SK-MEL-5 (cell line): ENCODE measurements at places on chromosomes 16 and 17. TPM values are rescaled to one million over a fixed set of nuclear protein-coding genes. Genes with fewer than 3 reads are reported as not detected.

The GPR142 gene
- total RNA-seq = not detected in 2 replicates

The TBKBP1 gene
- total RNA-seq = 7.7 and 8.3 TPM in 2 replicates

The PPP1R27 gene
- total RNA-seq = 0.56 and 0.63 TPM in 2 replicates

The C16orf82 gene
- total RNA-seq = not detected in 2 replicates

The KRTAP2-2 gene
- not detected in 2 replicates for total RNA-seq

DNA sequence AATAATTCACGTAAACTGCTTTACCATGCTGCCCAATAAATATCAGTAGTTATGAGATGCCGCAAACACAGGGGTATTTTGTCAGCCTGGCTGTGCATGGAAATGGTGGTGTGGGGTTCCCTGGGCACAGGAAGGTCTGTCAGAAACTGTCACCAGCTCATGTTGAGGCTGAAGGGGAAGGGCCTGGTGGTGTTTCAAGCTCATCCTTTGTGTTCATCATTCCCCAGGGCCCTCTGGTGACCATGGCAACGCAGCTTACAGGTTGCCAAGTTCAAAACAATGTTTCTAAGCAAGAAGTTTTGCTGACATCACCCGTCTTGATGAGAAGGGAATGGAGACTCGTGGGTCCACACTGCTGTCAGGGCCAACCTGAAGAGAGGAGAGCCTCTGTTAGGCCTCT lies 348.9 kb upstream of the C16orf82 start:
- DNase-seq = no peak

- DNase-seq = no peak
These were observed 91.4 kb upstream of the SALL1 start for GRCh38 chr16:51242296-51242994.

- DNase-seq = no peak
These were observed 64.2 kb downstream of the FOXK2 start for GRCh38 chr17:82583720-82584234.

DNA sequence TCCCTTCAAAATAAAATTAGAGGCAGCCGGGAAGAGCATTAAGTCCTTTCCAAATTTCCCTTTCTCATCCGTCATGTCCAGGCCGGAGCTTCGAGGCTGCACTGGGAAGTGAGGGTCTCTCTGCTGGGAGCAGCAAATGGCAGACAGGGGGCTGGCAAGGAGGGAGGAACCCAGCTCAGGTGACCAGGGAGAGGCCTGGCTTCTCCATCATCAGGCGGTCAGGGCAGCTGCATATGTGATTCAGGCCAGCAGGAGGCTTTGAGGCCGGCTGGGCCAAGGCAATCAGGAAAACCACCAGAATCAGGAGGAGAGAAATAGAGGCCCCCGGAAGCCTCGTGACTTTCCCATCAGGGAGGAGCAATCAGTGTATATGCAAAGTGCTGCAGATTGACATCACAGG lies 85.0 kb upstream of the RPL38 start:
- peak; percentile 59 for DNase-seq

DNA sequence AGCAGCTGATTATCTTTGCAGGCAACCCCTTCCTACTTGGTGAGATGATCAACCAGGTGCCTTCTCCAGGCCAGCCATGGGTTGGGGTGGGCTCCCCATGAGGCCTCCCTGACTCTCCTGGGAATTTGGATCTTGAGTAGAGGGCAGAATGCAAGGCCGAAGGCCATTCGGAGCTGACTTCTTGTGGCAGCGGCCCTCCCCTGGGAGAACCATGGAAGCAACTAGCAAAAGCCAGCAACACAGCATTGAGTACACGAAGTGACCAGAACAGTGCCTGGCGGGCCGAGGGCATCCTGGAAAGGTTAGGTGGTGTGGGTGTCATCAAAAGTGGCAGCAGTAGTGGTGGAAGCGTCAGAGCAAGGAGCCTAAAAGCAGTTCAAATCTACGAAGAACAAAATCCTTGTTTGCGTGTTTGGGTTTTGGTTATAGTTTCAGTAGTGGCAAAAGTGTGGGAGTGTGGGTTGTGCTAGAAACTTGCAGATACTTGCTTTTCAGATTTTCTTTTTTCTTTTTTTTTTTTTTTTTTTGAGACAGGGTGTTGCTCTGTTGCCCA lies 2.0 kb upstream of the ALDH3A1 start:
- no peak for DNase-seq

GRCh38 chr17:17645961-17646360 lies 35.3 kb upstream of the RAI1 start:
- DNase-seq = no peak

GRCh38 chr17:73855720-73856333 lies 211.6 kb upstream of the SDK2 start:
- DNase-seq = no peak

DNA sequence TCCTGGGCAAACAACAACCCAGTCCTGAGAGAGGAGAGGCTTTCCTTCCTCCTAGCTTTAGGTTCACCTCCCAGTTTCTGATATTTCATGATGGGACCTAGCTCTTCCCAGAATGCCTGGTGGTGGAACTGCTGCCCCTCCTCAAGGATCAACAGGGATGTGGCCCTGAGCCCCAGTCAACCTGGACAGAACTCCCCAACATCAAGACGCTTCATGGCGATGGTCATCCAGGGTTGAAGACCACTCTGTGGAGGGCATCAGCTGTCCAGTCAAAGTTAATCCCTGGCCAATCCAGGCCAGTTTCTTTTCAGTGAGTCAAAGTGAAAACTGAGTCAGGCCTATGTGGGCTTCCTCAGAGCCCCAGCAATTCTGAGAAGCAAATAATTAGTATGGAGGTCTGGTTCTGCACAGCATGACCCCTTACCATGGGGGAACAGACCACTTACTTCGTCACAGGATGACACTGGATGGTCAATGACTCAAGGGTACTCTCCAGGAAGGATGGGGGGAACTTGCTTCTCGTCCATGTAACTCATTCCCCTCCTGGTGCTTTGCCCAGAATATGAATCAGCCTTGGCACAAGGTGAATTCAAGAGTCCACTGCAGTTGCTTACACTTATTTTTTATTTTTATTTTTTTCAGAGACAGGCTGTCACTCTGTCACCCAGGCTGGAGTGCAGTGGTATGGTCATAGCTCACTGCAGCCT lies 14.7 kb upstream of the XYLT2 start:
- DNase-seq = no peak

GRCh38 chr17:45098081-45098868 lies 34.0 kb downstream of the PLCD3 start:
- no peak for DNase-seq

GRCh38 chr16:19913340-19913645 lies 28.6 kb upstream of the GPRC5B start:
- no peak for DNase-seq

GRCh38 chr17:67842648-67843047 lies 17.3 kb downstream of the BPTF start:
- DNase-seq = no peak

DNA sequence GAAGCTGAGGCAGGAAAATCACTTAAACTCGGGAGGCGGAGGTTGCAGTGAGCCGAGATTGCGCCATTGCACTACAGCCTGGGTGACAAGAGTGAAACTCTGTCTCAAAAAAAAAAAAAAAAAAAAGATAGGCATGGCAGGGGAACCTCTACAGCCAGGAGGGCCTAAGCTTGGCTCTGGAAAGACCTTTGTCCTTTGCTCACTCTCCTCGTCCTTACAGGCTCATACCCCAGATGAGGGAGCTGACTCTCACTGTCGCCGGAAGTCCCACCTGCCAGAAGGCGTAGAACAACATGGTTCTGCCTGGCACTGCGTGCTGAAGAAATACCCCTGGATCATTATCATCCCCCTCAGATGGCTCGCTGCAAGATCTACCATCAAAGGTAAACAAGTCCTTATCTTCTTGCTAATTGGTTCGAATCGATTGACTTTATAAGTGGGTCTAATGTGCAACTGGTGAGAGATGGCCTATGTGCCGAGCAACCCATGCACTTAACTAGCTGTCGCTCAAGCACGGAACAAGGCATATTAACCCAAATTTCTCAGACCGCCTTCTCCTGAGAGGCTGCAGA lies 29.7 kb downstream of the RTN4RL1 start:
- DNase-seq = no peak

GRCh38 chr16:8733849-8734540 lies 59.6 kb downstream of the ABAT start:
- DNase-seq = peak; percentile 70

- DNase-seq = no peak
These were observed 99.8 kb downstream of the NLK start for GRCh38 chr17:28142305-28142704.

- DNase-seq = peak; percentile 94
These were observed 12.6 kb upstream of the RNF222 start for GRCh38 chr17:8409966-8410882.

GRCh38 chr16:74439685-74440084 lies 18.4 kb upstream of the CLEC18B start:
- no peak for DNase-seq

GRCh38 chr16:3587547-3588110 lies 10.4 kb upstream of the NLRC3 start:
- no peak for DNase-seq
